ENCODE measurements at places on chromosomes 6 and 20.

- DNase-seq = no peak
These were observed 17.7 kb upstream of the DST start for GRCh38 chr6:56660381-56660730.

DNA sequence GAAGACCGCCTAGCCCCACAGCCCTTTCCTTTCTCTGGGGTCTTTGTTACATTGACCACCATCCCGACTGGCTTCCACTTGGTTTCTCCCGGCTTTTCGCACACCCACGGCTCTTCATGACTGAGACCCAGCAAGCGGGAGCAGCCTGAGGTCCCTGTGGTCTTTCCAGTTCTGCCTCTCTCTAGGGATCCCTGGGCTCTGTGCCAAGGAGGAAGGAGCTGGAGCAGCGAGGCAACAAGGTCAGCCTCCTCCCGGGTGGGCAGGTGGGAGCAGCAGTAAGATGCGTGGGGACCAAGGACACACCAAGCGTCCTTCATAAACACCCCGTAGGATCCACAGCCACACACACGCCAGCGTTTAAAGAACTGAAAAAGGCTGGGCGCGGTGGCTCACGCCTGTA, 29.6 kb upstream of the MRGBP start:
- peak; percentile 34 for DNase-seq

DNA sequence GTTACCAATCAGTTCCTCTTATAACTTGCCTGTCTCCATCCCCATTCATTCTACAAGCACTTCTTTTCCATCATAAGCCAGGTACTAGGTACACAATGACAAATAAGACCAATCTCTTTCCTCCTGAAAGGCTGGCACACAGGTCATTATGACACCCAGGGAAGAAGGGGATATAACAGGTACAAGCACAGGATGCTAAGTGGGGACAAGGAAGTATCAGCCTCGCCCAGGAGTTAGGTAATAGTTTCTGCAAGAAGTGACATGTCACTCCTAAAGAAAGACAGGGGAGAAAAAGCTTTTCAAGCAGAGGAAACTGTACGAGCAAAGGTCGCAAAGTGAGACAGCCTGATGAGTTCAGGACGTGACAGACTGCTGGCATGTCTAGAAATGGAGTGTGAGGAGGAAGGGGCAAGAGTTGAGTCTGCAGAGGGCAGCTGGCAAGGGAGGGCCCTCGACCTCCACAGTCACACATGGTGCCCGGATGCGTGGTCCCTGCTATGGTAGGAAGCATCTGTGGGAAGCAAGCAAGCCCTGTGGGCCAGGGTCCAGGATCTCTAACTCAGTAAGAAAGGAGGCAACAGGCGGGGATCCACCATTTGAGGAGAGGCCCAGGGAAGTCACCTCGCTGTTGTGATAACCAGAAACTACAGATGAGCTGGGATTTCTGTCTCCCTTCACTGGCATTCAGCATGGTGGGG, 40.4 kb downstream of the GPLD1 start:
- no peak for DNase-seq

GRCh38 chr6:28741363-28741762, 182.4 kb downstream of the TRIM27 start:
- no peak for DNase-seq

DNA sequence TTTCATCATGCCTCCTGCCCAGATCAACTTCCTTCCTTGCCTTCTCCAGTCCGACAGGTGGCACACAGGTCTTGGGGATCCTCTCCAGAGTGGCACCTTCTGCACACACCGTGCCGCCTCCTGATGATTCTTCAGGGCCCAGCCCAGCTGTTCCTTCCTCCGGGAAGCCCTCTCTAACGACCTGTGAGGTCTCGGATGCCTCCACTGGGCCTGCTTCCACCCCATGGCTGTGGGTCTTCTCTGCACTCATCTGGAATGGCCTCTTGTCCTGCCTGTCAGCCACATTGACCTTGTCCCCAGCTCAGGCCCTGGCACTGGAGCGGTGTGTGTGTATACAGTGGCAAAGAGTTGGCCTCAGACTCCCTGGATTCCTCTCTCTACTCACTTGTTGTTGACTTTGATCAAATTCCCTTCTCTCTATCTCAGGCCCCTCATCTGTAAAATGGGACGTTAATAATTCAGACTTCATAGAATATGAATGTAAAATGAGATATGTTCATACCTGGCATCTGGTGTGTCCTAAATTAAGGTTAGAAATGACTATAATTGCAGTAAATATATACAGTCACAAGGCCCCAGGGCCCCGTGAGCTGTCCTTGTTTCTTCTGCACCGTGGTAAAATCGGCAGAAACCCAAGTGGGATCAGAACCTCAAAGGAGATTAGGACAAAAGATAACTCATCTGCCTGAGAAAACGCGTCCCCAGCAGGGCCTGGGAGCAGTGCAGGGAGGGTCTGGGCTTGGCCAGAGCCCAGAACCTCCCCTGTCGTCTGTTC, 1.5 kb downstream of the FAM210B start:
- DNase-seq = no peak

- DNase-seq = no peak
These were observed 6.5 kb downstream of the RNF144B start for GRCh38 chr6:18393698-18394097.

DNA sequence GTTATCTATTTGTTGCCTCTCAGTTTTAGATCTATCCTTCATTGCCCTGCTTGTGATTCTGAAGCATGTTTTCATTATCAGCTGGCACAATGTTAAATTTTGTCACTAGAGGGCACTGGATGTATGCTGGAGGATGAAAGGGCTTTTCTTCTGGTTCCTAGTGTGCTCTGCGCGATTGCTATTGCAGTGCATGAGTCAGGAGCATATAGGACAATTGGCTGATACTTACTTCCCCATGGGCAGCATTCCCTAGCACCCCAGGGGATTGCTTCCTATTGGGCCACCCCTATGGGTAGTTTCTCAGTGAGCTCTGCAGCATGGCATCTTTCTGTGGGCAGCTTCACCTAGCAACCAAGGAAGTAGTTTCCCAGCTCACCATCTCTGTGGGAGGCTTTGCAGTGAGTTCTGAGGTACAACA, 280.3 kb upstream of the SYNCRIP start:
- peak; percentile 66 for DNase-seq

GRCh38 chr6:20309186-20309585, 92.5 kb upstream of the E2F3 start:
- no peak for DNase-seq

DNA sequence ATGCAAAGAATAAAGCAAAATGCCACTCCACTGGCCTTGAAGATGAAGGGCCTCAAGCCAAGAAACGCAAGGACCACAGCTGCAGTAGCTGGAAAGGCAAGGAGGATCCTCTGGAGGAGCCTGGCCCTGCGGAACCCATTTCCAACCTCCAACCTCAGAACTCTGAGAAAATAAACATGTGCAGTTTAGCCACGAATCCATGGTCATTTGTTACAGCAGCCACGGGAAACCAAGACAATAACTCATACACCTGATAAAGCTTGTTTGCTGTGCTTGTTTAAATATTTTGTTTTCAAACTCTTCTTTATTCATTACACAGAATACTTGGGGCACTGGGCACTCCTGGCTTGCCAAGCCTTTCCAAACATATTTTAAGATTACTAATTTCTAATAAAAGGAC, 10.4 kb downstream of the SERPINB6 start:
- DNase-seq = no peak

DNA sequence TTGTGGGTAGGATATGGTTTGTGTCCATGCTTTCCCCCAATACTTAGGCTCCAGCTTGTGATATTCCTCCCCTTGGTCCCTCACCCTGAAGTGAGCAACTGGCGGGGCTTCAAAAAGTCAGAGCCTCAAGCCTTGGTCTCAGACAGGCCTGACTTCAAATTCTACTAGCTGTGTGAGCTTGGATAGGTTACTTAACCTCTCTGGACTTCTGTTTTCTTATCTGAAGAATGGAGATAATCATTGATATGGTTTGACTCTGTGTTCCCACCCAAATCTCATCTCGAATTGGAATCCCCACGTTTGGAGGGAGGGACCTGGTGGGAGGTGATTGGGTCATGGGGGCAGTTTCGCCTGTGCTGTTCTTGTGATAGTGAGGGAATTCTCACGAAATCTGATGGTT, 94.9 kb upstream of the CD83 start:
- DNase-seq = no peak

DNA sequence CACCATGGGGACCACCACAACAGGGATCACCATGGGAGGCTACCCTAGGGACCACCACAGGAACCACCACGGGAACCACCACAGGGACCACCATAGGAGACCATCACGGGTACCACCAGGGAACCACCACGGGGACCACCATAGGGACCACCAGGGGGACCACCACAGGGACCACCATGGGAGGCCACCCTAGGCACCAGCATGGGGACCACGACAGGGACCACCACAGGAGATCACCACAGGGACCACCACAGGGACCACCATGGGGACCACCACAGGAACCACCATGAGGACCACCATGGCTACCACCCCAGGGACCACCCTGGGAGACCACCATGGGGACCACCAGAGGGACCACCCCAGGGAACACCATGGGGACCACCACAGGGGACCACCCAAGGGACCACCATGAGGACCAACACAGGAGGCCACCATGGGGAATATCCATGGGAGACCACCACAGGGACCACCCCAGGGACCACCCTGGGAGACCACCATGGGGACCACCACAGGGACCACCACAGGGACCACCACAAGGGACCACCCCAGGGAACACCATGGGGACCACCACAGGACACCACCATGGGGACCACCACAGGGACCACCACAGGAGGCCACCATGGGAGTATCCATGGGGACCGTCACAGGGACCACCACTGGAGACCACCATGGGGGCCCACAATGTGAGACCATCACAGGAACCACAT, 67.6 kb upstream of the MPC1 start:
- DNase-seq = no peak

GRCh38 chr6:54431466-54431865, 123.2 kb downstream of the TINAG start:
- DNase-seq = no peak

DNA sequence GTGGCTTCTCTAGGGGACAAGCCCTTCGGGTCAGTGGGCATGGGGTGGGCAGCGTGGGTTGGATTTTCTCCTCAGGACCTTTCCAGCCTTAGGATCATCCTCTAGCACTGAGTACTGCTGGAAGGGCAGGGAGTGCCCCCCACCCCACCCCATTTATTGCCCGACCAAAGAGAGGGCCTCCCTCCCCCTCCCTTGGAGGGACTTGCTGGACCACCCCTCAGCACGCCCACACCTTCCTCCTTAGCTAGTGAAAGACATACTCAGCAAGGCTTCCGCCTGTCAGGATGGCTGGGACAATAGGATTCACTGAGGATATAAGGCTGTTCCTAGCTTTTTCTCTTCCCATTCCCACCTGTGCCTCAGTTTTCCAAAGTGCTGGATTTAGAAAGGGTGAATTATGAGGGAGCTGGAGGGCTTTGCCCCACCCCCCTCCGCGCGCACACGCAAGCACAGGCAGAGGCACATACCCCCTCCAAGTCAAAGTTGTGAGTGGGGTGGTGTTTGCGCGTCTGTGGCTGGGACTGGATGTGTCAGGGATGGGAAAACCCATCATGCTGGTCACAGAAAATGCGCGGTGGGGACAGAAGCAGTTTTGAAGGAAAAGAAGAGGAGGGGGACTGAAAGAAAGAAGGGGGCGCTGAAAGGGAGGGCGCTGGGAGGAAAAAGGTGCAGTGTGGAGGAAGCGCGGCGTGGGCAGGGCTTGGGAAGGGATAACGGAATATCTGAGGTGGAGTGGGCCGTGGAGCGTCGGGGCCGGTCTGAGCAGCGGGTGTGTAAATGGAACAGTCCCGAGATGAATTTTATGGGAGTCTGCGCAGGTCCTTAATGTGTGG, 693 bp upstream of the SLC29A1 start:
- DNase-seq = peak; percentile 43

GRCh38 chr6:68139130-68139529, 496.0 kb upstream of the ADGRB3 start:
- DNase-seq = peak; percentile 52

- DNase-seq = no peak
These were observed 29.8 kb downstream of the PDYN start for GRCh38 chr20:1964061-1964460.

GRCh38 chr6:28399350-28400121, at the start of gene ZSCAN12:
ZSCAN12 (minus strand) TSS chr6:28399747; CDS start chr6:28398405, 1,342 bp downstream.
- peak; percentile 69 for DNase-seq

DNA sequence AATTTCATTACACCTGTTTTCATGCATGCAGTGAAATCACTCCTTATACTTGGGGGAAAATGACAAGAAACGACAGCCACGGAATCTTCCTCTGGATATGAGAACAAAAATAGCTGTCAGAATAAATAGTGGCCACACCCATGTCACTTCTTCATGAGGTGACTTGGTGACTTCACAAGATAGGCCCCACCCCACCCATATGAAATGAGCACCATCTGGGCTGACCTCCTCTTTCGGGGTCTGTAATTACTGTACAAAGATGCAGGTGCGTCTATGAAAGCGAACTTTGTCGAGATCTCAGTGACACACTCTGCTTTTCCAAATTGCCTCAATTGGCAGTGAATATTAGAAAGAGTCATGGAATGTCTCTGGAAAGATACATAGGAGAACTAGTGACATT, 184.2 kb upstream of the CCN2 start:
- no peak for DNase-seq

GRCh38 chr6:112443179-112444065, 96.3 kb downstream of the RFPL4B start:
- peak; percentile 44 for DNase-seq

GRCh38 chr6:4382362-4382853, 247.0 kb upstream of the ECI2 start:
- no peak for DNase-seq

- no peak for DNase-seq
These were observed 57.1 kb upstream of the NNAT start for GRCh38 chr20:37463726-37464494.

- no peak for DNase-seq
These were observed 160.0 kb downstream of the TBXT start for GRCh38 chr6:166007349-166008263.

- no peak for DNase-seq
These were observed 377.1 kb downstream of the ESR1 start for GRCh38 chr6:152184573-152184916.

- no peak for DNase-seq
These were observed 23.4 kb upstream of the MCM3 start for GRCh38 chr6:52307900-52308372.

- DNase-seq = no peak
These were observed 930.1 kb upstream of the MAN1A1 start for GRCh38 chr6:120279466-120280167.

GRCh38 chr6:34573567-34574183, 17.5 kb upstream of the SPDEF start:
- no peak for DNase-seq

DNA sequence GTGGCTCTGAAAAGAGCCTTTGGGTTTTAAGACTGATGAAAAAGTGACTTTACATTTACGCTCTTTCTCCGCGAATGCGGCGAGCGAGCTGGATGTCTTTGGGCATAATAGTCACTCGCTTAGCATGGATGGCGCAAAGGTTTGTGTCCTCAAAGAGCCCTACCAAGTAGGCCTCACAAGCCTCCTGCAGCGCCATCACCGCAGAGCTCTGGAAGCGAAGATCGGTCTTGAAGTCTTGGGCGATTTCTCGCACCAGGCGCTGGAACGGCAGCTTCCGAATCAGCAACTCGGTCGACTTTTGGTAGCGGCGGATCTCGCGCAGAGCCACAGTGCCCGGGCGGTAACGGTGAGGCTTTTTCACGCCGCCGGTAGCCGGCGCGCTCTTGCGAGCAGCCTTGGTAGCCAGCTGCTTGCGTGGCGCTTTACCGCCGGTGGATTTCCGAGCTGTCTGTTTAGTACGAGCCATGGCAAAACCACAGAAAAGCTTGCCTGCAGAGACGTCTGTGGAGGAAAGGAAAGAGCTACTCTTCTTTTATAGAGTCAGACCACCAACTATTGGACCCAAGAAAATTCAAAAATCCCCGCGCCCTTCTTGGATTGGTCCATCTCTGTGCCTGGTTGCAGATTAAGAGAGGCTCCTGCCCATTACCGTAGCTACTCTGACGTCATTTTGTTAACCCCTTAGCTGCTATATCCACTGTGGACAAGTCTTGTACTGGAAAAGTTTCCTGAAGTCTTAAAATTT, 55.5 kb upstream of the HFE start:
- DNase-seq = peak; percentile 81
